ENCODE measurements at places on chromosomes 11 and 22.

- DNase-seq: no peak
These were observed 208.9 kb downstream of the OPCML start for GRCh38 chr11:133323354-133323753.

DNA sequence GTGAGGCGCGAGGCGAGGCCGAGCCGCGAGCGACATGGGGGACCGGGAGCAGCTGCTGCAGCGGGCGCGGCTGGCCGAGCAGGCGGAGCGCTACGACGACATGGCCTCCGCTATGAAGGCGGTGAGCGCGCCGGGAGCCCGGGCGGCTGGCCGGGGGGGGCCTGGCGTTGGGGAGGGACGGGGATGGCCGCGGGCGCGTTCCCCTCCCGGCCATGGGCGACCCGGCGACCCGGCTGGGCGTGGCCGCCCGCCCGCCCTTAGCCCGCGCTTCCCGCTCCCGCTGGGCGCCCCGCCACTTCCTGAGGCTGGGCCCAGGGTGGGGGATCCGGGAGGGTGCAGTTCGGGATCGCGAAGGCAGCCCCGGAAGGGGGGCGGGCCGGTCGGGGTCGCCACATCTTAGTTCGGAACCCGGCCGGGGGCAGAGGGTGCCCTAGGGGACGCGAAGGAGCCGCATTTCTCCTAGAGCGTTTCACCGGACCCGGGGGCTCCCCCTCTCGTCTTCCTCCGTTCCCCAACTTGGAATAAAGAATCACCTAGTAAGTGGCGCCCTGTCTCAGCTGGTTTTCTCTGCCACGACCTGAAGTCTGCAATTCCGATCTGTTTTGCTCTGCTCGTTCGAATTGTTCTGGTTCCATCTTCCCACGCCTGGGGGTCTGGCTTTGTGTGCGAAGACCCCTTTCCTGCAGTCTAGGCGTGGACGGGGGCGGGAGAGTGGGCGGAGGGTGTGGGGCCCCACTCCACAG, 536 bp downstream of the YWHAH start:
- peak; percentile 48 for DNase-seq

DNA sequence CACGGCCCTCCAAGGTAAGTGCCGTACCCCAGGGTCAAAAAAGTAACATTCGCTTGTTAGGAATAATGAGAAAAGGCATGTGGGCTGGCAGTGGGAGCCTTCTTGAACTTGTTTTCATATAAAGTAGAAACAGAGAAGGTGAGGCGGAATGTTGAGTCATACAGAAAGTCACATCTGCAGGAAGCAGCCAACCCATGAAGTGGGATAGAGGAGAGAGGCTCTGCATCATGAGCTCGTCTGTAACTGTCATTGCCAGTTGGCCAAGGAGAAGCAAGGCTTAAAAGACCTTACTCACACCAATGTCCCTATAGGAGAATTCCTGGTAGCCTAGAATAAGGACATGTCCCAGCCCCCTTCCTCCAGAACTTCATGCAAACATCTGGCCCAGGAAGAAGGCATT, 253.3 kb downstream of the BUD13 start:
- no peak for DNase-seq

DNA sequence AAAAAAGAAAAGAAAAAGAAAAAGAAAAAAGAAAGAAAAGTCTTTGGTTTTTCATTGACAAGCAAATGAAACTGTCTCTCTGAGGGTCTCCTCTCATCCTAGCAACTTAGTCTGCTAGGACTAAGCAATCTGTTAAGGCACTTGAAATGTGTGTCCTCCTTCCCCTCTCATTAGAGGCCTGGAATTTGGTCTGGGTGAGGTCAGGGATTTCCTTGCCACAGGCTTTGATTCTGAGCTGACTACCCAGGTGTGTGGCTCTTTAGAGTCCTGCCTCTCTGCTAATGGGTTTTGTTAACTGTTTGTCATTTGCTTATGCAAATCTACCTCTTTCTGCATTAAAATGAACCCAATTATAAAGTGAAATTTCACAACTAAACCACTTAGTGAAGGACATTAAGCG, 18.3 kb upstream of the PKNOX2 start:
- no peak for DNase-seq

GRCh38 chr22:22037740-22038139, 55.2 kb upstream of the TOP3B start:
- no peak for DNase-seq

DNA sequence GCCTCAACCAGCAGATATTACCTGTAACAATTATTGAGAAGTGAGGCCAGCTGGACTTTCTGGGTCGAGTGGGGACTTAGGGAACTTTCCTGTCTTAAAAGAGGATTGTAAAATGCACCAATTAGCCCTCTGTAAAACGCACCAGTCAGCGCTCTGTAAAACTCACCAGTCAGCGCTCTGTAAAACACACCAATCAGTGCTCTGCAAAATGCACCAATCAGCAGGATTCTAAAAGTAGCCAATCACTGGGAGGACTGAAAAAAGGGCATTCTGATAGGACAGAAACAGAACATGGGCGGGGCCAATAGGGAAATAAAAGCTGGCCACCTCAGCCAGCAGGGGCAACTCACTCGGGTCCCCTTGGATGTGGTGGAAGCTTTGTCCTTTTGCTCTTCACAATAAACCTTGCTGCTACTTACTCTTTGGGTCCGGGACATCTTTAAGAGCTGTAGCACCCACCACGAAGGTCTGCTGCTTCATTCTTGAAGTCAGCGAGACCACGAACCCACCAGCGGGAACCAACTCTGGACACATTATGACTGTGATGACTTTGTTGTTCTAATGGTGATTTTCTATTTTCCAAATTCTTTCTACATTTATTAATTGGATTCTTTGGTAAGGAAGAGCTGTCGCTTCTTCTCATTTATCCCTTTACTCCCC, 40.2 kb upstream of the FGF3 start:
- DNase-seq: no peak

DNA sequence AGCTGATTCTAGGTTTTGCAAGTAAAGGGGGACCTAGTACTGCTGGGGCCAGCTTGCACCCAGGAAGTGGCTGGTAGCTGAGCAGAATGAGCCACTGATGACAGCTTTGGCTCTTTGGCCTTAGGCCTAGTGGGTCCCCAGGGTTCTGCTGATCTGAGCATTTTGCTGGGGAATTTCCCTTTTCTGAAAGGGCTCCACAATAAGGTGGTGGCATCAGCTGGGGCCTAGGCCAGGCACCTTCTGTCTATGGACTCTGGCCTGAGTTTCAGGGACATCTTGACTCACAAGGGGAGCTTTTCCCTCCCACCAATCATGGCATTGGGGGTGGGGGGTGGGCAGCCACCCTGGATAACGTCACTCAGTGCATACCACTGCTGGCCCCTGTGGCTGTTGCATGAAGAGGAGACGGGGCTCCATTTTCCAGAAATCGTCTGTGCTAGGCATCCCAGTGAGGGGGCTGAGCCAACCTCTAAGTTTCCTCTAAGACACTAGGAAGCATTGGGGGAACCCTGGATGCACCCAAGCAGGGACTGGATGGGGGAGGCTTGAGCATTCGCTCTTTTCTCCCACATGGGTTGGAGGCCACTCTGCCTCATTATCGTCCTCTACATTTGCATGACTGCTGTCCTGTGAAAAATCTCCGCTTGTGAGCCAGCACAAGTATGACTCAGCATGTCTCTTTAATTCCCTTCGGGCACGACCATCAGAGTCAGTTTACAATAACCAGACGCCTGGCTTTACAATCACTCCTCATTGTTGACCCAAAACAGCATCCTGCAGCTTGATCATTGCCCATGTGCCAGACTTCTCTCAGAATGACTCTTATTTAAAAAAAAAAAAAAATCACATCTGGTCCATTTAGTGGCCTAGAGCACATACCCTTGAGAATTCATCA, 145.0 kb upstream of the THY1 start:
- DNase-seq: no peak

- DNase-seq: no peak
These were observed 514 bp downstream of the KRTAP5-9 start for GRCh38 chr11:71548716-71549151.

Measured in NCI-H82 (cell line).